ENCODE measurements at places on chromosomes 2 and 18. TPM values are rescaled to one million over a fixed set of nuclear protein-coding genes. Genes with fewer than 3 reads are reported as not detected.

Gene RGPD4
- not detected for total RNA-seq

Gene RAB6D
- under 0.01 TPM for total RNA-seq

Gene NTSR2
- total RNA-seq = not detected

Gene EFHD1
- 2.3 TPM for total RNA-seq

Gene GRB14
- not detected for total RNA-seq

Gene SCN3A
- under 0.01 TPM for total RNA-seq

Gene ABCG8
- total RNA-seq = not detected

Gene BIN1
- total RNA-seq = 85.4 TPM

Gene TCF4
- 84.6 TPM for total RNA-seq

Gene DBI
- total RNA-seq = 117 TPM

Gene M1AP
- not detected for total RNA-seq

Gene FOXD4L1
- under 0.01 TPM for total RNA-seq

Gene MSGN1
- not detected for total RNA-seq

Gene POTEF
- 4.8 TPM for total RNA-seq

Gene CPLX4
- under 0.01 TPM for total RNA-seq

Gene CNTNAP5
- not detected for total RNA-seq

Gene PHOSPHO2
- total RNA-seq = 2.6 TPM

Gene MAL
- total RNA-seq = not detected

Gene OTOF
- under 0.01 TPM for total RNA-seq

Gene WDR7
- total RNA-seq = 17.1 TPM

Gene ZNF385B
- total RNA-seq = not detected

Gene CDK5R2
- not detected for total RNA-seq

Gene NYAP2
- total RNA-seq = not detected

Gene RND3
- 1,266 TPM for total RNA-seq

Gene SPR
- total RNA-seq = 17.7 TPM

Gene ALPI
- total RNA-seq = not detected

Gene CCDC74B
- 4.3 TPM for total RNA-seq

Gene GNAL
- total RNA-seq = under 0.01 TPM

Gene VWC2L
- under 0.01 TPM for total RNA-seq

Gene SEPTIN10
- 73.1 TPM for total RNA-seq

Gene TEKT4
- not detected for total RNA-seq

Gene SNTG2
- total RNA-seq = under 0.01 TPM

Gene LRRTM1
- total RNA-seq = not detected

Gene FAM110C
- total RNA-seq = not detected

Gene SCN9A
- total RNA-seq = 72.1 TPM

Gene HOXD10
- 58.7 TPM for total RNA-seq

Gene DUSP28
- 3.5 TPM for total RNA-seq

Gene RMND5A
- 15.5 TPM for total RNA-seq

Gene CSRNP3
- total RNA-seq = 2.9 TPM

Gene CNDP1
- not detected for total RNA-seq

Gene WNT6
- total RNA-seq = not detected

Gene ANKAR
- total RNA-seq = 7.1 TPM

Gene EML6
- total RNA-seq = 0.32 TPM

Gene GEN1
- total RNA-seq = 12.6 TPM

Gene RAPH1
- total RNA-seq = 19.4 TPM

Gene REG3A
- total RNA-seq = not detected

Gene MYCN
- 0.32 TPM for total RNA-seq

Gene C1QL2
- not detected for total RNA-seq
